ENCODE measurements at places on chromosomes 6 and 20.

DNA sequence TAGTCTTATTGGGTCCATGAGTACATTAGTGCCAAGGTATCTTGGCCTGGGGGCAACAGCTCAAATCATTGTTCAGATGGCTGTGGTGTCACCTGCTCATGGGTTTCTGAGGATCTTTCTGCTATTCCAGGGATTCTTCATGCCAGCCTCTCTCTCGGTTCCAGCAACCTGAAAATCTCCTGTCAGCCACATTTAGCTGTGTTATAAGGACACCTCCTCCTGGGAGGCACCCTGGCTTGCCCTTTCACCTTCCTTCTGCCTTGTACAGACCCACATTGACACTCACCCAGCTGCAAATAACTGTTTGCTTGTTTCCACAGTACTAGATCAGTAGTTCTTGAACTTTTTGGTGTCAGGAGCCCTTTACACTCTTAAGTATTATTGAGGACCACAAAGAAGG lies 159.9 kb downstream of the GRM4 start:
- no peak for DNase-seq

GRCh38 chr6:151323791-151324487 lies 67.4 kb downstream of the ZBTB2 start:
- peak; percentile 69 for DNase-seq

GRCh38 chr6:90973188-90973587 lies 386.3 kb upstream of the MAP3K7 start:
- DNase-seq: no peak

GRCh38 chr6:161101517-161101916 lies 109.9 kb downstream of the MAP3K4 start:
- DNase-seq: no peak

- DNase-seq: peak; percentile 14
Observed at GRCh38 chr20:44536175-44536574, 14.3 kb upstream of the SERINC3 start.

DNA sequence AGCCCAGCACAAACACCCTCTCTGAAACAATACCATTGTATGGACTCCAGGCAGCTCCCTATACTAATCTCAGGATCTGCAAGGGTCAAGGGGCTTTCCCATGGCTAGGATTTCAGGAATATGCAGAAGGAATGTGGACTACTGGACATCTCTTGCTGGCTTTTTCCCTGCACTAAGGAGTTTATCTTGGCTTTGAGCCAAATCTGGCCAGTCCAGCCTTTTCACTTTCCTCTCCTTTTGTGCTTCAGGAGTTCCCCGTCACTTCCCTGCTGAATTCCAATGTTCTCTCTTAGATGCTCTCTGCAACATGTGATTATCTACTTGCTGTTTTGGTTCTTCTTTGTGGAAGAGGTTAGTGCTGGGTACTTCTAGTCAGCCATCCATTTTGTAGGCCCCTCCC lies 568.2 kb downstream of the HDGFL1 start:
- DNase-seq: no peak

- DNase-seq: no peak
Observed at GRCh38 chr6:5746053-5746758, 260.5 kb downstream of the NRN1 start.

GRCh38 chr6:71656121-71656520 lies 230.2 kb upstream of the RIMS1 start:
- no peak for DNase-seq

DNA sequence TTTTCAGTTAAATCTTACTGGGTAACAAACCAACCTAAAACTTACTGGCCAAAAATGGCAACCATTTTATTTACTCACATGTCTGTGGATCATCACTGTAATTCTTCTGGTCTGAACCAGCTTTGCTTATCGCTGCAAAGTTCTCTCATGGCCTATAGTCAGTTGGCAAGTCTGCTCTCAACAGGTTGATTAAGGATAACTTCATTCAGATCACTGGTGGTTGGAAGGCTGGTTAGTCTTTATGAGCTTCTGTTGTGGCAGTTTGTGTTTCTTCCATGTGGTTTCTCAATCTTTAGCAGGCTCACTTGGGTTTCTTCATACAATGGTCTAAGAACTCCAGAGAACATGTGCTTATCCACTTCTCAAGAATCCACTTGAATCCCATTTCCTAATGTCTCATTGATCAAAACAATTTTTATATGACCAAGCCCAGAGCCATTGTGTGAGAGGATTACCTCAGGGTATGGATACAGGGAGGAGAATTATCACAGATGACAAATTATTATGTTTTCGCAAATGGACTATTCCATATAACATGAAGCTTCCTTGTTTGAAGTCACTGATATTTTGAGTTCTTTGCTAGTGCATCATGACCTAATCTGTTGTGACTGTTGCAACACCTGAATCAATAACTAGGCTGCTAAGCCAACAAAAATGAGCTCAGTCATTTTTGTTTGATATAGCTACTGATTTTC lies 155.4 kb upstream of the BMP2 start:
- no peak for DNase-seq

- no peak for DNase-seq
Observed at GRCh38 chr6:108707328-108707976, 140.8 kb upstream of the ARMC2 start.

DNA sequence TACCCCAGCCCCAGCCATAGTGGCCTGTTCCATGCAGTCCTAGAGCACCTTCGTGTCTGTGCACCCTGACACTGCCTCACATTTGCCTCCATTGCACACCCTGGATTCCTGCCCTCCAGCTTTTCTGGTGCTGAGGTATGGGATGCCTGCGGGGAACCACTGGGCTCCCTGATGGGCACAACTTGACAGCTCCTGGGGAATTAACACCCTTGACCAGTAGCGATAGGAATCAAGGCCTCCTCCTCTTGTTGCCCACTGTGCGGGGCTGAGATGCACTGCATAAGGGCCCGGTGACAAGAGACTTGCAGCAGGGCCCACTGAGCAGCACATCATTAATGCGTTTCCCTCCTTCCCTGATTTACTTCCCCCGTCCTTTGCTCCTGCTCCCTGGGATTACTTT lies 235.6 kb upstream of the MOCS1 start:
- no peak for DNase-seq

- no peak for DNase-seq
Observed at GRCh38 chr6:91075244-91075976, 488.5 kb upstream of the MAP3K7 start.

DNA sequence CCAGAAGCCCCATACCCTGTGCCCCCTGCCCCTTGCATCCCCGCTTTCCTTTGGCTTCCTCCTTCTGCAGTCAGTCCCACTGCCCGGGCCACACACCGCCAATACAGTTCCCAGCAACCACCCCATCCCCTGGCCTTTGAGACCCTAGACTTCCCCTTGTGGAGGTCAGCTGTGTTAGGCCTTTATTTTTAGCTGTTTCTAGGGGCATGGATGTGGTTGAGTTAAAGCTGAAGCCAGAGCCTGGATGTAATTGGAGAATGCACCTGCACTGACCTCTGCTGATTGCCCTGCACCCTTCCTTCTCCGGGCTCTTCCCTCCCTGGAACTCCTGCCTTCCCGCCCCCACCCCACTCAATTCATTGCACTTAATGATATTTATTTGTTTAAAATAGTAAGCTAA lies 33.9 kb downstream of the LYRM2 start:
- no peak for DNase-seq

- no peak for DNase-seq
Observed at GRCh38 chr6:15504581-15505350, 158.1 kb downstream of the DTNBP1 start.

DNA sequence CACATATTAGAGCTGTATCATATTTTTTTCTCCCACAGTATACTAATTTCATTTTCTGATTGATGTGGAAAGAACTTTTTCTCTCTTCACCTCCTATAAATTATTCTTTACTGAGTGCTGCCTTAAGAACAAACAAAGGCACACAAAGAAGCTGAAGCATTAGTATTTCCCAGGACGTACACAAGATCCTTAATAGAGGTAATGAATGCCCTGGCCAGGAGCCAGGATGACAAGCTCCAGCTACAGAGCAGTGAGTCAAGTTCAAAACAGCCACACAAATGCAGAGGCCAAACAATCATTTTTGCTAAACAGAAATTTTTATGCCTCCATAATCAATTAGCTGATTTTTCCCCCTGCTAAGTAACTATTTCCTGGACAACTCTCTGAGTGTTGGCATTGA lies 639.6 kb downstream of the EPHA7 start:
- no peak for DNase-seq

- no peak for DNase-seq
Observed at GRCh38 chr6:7692453-7692784, 33.5 kb upstream of the BMP6 start.

GRCh38 chr6:35777356-35778102 lies 1.1 kb downstream of the CLPSL2 start:
- no peak for DNase-seq

DNA sequence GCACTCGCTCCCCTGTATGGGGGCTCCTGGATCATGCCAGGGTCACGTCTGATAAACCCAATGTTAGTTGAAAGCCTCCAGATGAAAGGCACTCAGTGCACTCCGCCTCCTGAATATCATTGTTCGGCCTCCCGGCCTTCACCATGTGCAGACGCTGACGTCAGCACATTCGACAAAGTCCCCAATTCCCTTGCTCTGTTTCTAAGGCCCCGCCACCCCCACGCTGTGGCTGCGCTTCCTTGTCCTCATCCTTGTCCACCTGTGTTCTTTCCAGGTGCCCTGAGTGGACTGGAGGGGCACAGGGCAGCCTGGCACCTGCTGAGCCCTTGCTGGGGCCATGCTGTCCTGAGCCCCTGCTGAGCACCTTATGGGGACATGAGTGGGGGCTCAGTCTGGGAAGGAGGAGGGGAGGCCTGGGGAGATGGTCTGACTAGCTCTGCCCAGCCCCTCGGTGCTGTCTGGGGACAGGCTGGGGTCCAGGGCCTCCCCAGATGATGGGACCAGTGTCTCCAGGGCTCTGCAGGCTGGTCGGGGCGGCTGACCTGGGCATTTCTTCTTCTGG lies 9.8 kb upstream of the BHLHE23 start:
- no peak for DNase-seq

GRCh38 chr6:122558080-122558479 lies 52.1 kb upstream of the PKIB start:
- no peak for DNase-seq

DNA sequence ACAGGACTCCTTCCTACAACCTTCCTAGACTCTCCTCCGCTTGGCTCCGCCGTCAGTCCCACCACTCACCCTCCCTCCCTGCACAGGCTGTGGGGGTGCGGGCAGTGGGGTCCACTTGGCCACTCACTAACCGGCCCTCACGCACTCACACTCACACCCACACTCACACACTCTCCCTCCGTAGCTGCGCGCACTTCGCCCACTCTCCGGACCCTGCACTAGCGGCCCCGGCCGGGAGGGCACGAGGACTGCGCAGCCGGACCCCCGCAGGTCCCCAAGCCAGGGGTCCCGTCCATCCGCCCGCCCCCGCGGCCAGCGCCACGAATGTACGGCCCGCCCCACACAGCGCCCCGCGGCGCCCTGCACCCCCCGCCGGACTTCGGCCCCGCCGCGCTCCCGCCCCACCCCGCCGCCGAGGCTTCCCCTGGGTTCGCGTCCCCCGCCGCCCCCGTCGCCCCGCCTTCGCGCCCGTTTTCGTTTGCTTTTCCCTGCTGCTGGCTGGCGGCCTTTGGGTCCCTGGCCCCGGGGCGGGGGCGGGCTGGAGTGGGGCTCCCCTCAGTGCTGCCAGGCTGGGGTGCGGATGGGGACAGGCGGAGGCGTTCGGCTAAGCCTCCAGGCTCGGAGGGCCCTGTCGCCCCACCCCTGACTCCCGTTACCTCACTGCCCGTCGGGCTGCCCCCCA lies 23.0 kb upstream of the SLC22A7 start:
- DNase-seq: no peak

DNA sequence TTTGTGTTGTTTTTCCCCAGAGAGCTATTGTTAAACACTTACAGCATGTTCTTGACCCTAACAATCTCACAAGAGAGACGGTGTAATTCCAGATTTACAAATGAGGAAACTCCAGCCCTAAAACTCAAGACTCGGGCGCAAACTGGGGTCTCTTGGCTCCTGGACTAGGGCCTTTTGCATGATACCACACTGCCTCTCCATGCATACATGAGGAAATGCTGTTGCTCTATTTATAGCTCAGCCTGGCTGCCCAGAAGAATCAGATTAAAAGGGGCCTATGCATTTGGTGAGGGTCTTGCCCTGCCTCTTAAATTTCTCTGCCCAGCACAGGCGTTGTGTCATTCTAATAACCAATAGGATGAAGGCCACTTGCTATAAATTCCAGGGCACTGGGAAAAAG lies 30.5 kb upstream of the SNRPB2 start:
- DNase-seq: no peak

DNA sequence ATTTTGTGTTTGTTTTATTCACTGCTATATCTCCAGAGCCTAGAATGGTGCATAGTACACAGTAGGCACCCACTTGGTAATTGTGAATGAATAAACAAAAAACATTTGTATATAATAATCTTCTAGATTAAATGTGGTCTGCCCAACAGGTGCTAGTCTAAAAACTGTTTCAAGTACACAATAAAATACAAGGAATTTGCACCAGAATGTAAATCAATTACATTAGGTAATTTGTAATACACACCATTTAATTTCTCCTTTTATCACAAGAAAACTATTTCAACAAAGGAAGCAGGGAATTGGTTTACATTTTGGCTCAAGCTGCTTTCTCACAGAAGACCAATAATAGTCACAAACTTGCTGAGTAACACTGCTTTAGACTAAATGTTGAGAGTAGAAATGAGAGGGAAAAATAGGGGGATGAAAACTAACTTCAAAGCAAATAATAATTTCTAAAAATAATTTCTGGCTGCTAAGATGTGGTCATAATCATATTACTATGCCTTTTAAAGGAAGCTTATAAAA lies 22.1 kb downstream of the RUNX2 start:
- no peak for DNase-seq

DNA sequence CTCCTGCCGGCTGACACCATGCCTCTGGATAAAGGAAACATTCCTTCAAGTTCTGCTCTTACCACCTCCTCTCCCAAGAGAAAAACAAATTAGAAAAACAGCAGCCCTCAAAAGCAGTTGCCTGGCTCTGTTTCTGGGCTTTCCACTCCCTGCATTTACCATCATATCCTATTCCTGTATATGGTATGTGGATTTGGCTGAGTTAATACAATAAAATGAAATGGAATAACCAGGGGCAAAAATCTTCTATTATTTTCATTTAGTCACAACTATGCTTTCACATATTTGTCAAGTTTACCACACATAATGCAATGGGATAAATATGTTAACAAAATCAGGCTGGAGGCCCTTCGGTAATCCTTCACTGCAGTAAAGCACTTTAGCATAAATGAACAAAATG lies 34.3 kb downstream of the COL12A1 start:
- no peak for DNase-seq

DNA sequence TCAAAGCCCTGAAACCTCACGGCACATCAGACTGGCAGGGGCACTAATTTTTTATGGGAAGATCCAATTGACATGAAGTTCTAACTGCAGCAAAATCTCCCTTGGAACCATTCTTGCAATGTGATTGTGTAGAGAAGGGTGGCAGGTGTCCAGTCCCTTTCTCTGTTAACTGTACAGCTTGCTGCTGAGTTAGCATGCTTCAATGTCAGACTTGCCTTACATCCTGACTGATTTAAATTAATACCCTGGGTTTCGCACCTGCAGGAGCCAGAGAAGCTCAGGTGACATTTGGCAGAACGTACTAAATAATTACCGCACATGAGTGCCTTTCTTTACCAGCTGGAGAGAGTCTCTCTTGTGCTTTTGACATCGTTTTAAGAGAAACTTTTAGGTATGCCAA lies 123.0 kb downstream of the DOK5 start:
- no peak for DNase-seq

All from inflammatory macrophage (primary cell).